ENCODE measurements at places on chromosomes 5 and 9. TPM values are rescaled to one million over a fixed set of nuclear protein-coding genes. Genes with fewer than 3 reads are reported as not detected.

- DNase-seq, result no peak
These were observed 11.2 kb downstream of the RICTOR start for GRCh38 chr5:39063037-39063436.

DNA sequence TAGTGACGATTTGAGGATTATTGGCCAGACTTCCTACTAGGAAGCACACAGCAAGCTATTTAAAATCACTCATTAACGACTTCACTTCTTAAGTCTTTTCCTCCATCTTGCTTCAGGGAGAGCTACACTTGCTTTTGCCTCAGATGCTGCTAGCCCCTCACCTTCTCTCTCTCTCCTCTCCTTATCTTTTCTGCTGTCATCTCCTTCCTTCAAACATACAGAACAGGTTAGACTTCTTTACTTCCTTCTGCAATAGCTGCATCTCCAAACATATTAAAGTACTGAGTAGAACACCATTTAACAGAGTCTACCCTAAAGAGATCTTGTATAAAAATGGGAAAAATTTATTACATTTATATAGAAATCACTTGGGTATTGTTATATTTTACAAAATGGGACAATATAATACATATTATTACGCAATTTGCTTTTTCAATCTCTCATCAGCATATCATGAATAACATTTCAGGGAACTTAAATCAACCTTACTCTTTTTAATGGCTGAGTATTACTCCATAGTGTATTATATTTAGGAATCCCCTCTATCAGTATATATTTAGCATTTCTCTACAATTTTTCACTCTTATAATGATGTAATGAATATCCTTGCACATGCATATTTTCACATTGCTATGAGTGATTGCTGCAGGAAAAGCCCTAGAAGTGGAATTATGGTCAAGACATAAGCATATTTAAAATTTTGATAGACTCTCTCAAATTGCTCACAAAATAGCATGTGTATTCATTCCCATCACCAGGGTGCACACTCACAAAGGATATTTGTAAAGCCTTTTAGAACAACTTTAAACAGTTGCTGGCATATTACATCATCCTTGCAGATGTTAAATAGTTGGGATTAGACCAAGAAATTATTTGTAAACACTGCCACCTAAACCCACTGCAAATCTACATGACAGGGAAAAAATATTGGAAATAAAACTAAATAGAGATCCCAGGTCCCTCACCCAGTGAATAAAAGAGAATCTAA is 164.5 kb upstream of the NFIB start:
- no peak for DNase-seq

GRCh38 chr9:36936498-36936831 is 97.6 kb downstream of the PAX5 start:
- no peak for DNase-seq

- no peak for DNase-seq
These were observed 53.8 kb upstream of the EDIL3 start for GRCh38 chr5:84438456-84438855.

- DNase-seq, result no peak
These were observed 6.1 kb upstream of the PANK3 start for GRCh38 chr5:168585119-168585856.

Gene DNAJC18
- 4.7 TPM for total RNA-seq

Gene DNAH5
- 0.63 TPM for total RNA-seq

- no peak for DNase-seq
These were observed 5.2 kb downstream of the FCHSD1 start for GRCh38 chr5:141646026-141646425.

Gene RPL12
- 1,639 TPM for total RNA-seq

Gene ACOT12
- not detected for total RNA-seq

DNA sequence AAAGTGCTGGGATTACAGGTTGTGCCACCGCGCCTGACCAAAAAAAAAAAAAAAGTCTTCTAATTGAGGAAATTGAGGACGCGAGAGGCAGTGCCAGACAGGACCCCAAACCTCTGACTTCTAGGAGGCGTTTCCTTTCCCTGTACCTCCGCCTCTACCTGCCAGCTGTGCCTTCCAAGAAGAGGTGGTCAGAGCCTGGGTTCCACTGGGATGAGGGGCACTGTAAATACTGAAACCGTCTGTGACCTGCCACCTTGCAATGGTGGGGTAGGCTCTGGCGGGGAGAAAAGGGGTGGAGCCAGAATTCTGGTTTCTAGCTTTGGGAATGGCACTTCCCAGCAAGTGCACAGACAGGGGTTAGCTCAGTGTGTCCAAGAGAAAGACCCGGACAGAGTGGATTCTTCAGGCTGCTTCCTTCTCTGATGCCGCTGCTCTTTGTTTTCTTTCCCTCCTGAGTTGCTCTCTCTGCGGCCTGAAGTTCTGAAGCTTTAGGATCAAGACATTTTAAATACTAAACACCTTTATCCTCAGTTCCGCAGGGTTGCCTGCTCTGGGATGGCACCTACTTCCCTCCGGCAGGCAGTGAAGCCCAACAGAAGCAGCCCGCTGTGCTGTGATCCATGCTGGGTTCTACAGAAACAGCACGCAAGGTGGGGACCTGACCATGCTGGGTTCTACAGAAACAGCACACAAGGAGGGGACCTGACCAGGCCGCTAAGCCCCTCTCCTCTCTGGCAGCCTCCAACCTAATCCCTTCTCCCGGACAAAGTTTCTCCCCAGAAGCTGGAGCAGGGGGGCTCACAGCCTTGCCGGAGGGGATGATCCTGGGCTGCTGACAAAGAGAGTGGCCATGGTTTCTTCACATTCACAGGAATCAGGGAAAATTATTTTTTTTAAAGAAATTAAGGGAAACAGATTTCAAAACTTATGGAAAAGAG is 65.2 kb downstream of the OTULIN start:
- DNase-seq, result no peak

GRCh38 chr5:156411957-156412356 is 85.0 kb downstream of the SGCD start:
- no peak for DNase-seq

DNA sequence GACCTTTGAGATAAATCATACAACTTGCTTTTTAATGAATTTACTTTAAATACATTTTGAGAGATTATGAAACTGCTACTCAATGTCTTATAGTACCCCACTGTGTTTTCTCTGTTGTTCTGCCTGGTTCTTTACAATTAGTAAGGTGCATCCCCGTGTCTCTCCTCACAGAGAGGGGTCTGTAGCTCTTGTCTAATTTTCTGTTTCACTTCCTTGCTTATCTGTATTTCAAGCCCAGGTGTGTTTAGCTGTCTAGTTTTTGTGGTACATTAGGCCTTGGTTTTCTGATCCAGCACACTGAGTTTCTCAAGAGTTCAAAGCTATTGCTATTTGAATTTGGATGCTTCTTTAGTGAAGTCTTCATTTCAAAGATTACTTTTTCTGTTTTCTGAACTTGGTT is 105.1 kb downstream of the MAST4 start:
- no peak for DNase-seq

- DNase-seq, result no peak
These were observed 210.4 kb upstream of the ELAVL2 start for GRCh38 chr9:24036459-24036858.

GRCh38 chr5:174623433-174624019 is 100.9 kb upstream of the MSX2 start:
- no peak for DNase-seq

GRCh38 chr9:79213417-79214125 is 358.2 kb upstream of the TLE4 start:
- no peak for DNase-seq

DNA sequence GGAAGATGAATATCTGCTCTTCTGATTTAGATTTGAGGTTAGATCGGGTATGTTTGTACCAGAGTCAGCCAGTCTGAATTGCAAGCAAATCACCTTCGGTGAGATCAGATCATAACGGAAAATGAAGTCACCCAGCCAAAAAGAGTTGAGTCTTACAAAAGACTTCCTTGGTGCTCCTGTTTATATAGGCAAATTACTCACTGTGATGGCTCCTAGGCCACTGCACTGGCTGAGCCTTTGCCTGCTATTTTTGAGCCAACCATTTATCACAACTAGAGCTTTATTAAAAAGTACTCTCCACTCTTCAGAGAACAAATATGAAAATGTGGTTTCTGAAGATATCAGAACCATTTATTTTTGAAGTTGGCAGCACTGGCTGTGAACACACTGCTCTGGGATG is 277.7 kb upstream of the PCSK5 start:
- DNase-seq, result no peak

Data from SJSA1 (cell line).